ENCODE measurements at places on chromosomes 6 and 20.
A peak's percentile ranks its signal among the peaks of the same experiment; 100 is the strongest.

DNA sequence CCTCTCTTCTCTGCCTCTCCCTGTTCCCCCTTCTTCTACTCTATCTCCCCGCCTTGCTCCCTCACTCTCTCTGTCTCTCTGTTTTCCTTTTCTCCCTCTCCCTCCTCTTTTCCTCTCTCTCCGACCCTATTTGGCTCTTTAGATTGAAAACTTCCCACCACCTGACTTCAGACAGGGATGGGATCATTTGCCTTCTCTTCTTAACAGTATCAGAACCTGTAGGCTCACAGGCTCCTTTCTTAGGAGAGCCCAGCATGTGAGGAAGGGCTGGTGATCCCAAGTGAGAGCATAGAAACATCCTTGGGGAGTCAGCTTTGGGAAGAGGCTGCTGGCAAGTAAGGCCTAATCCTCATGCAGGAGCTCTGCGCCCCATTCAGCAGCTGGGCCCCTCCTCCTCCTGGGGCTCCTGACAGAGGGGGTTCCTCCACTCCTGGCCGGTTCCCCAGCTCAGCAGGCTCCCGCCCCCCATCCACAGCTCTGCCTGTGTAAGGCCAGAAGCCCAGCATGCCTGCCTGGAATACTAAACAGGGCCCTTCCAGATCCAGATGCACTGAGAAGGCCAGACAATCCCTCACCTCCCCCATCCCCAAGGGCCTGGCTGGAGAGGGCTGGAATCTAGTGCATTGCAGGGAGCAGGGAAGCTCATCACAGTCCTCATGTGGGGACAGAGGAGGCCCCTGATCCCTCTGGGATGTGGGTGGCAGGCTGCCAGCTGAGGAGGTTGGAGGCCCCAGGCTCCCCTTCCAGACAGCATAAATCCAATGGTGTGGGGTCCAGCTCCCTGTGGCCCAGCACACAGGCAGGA lies 93.4 kb downstream of the PTPRT start:
- peak; percentile 88 for DNase-seq

- DNase-seq = no peak
Observed at GRCh38 chr20:53208110-53208832, 236.1 kb downstream of the TSHZ2 start.

DNA sequence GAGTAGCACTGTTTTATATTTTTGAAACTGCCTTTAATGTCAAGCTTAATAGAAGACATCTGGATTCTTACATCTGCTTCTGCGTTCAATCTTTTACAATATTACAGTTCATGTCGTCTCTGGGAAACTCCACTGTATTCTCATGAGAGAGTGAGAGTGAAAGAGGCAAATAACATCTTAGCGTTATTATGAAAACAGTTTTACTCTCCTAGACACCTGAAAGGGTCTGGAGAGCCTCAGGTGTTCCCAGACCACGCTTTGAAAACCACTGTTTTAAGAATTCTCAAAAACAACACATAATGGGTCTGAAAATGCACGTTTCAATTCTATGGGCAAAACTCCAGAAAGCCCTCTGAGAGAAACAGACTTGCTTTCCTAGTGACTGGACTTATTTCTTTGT lies 63.3 kb downstream of the ARHGAP18 start:
- DNase-seq = peak; percentile 82

- no peak for DNase-seq
Observed at GRCh38 chr20:34185766-34186620, 55.2 kb upstream of the ASIP start.

DNA sequence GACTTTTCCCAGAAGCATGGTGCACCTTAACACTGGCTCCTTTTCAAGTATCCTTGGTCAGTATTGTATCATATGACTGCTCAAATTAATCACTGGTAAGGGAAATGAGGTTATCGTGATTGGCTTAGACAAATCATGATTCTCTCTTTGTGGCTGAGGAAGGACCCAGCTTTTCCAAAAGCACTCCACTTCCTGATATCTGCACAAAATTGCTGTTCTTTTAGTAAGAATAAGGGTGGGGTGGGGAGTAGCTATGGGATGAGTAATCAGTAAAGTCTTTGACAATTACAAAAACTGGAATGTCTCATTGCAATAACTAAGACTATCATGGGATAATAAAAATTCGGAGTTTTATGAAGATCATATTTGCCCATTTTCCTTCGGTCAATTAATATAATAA lies 9.0 kb upstream of the RIPPLY2 start:
- no peak for DNase-seq

- DNase-seq = no peak
Observed at GRCh38 chr6:151022492-151022891, 157.0 kb downstream of the MTHFD1L start.

- DNase-seq = no peak
Observed at GRCh38 chr20:33719277-33719988, 677 bp downstream of the PXMP4 start.

DNA sequence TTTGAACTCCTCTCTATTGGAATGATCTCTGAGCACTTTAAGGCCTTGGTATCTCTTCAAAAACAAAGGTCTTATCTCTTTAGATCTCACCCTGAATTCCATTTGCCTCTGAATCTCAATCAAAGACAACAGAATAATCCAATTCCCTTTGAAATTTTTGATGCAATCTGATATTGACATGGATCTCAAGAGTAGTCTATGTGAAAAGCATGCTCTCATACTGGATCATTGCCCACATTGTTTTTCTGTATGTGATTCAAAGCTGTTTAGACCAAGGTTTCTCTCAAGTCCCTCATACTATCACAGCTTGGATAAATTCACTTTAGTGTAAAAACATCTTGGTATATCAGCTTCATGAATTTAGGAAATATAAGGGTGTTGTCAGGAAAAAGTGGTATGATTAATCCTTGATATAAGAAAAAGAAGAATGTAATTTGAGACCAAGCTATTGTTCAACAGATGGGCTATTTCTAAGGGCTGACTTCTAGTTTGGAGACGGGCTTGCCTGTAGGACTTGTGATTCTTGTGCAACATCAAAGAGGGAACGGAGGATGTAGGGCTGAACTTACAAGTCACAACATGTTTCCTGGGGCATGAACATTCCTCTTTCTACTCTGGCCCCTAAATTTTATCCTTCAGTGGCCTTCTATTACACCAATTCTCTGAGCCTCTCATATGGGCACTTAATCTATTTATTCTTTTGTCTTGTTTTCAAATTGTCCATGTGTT lies 77.9 kb upstream of the CITED2 start:
- DNase-seq = no peak

- DNase-seq = no peak
Observed at GRCh38 chr6:22716721-22717120, 147.4 kb downstream of the HDGFL1 start.

DNA sequence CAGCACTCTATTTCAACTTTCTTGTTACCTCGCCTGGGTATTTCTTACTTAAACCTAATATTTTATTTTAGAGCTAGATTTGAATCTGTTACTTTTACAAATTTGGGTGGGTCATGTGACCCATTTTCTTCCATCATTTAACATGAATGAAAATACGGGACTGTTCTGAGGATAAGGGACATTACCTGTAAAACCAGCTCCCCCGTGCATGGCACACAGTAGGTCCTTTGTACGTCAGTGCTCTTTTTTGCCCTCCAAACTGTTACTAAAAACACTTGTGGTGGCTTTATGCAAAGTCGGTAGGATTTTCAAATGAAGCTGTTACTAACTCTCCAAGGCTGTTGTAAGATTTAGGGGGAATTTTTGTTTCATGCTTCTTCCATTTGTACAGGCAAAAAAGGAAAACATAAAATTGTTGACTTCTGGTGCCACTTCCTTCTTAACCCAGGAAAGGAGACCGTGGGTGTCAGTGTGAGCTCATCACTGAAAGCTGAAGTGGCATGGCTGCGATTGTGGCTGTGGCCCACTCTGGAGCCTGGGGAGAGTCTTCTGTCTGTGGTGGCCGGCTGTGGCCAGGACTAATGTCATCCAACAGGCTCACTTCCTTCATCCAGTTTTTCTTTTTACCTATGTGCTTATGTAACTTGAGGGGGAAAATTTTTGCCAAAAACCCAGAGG lies 40.2 kb upstream of the PXDC1 start:
- DNase-seq = no peak

GRCh38 chr6:131063028-131063763 lies at the start of gene EPB41L2:
EPB41L2 (minus strand) TSS chr6:131063245; CDS start chr6:130956485, 106,760 bp downstream.
- peak; percentile 89 for DNase-seq

- DNase-seq = no peak
Observed at GRCh38 chr6:90425161-90425641, 128.6 kb upstream of the BACH2 start.

GRCh38 chr6:123909989-123910388 lies 106.3 kb downstream of the NKAIN2 start:
- no peak for DNase-seq

DNA sequence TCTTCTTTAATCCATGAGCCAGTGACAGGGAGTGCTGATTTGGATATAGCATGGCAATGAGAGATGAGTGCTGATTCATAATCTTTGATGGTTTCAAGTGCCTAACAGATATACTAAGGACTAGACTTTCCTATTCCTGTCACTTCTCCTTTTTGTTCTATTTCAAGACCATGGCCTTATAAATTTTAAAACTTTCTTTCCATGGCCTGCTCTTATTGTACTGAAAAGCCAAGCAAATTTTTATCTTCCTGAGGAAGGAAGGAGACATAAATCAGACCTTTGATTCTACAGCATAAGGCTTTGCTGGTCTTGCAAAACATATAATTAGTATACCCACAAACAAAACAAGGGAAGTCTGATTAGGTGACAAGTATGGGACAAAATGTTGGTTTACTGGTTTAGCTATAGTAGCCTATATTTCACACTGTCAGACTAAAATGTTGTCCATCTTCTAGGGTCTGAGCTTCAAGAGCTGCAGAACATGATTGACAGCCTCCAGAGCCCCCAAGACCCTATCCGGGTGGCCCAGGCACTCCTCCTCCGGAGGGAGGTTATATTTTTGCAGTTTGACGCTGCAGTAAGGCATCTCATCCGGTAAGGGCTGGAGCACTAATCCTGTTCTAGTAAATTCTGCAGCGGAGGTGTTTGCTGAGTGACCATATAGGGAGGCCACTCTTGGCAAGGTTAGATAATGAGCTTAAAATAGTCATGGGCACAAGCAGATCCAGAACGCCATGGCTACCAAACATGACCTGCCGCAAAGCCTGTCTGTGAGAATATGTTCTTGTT lies 82.3 kb downstream of the CD164 start:
- no peak for DNase-seq

- DNase-seq = no peak
Observed at GRCh38 chr20:32965581-32966373, 38.5 kb downstream of the SUN5 start.

DNA sequence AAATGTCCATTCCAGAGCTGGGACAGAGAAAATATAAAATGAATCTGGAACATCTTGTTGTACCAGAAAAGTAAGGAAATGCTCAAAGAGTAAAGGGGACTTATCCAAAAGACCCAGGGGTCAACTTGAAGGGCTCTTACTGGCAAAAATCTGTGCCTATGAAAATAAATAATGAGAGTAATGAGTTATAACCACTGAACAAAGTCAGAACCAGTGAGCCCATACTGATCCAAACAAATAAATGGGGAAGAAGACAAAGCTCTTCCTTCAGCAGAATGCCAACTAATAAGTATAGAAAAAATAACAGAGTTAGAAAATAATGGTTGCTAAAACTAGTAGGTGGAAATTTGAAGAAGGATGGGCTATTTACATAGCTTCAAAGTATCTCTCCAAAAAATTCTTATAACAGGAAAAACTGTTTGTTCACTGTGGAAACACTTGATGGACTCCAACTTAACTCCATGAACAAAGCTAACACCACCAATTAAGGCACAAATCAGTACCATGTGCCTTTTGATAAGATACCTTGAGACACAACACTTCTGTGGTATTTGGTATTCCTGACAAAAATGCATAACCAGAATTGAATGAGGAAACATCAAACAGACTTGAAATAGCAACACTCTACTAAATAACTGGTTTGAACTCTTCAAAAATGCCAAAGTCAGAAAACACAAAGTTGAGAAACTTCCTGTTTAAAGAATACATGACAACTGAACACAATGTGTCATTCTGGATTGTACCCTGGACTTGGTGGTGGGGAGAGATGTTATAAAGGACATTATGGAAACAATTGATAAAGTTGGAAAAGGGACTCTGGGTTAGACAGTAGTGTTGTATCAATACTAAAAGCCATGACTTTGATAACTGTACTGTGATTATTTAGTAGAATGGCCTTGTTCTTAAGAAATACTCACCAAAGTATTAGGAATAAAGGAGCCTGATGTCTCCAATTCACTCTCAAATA lies 197.5 kb downstream of the ISM1 start:
- no peak for DNase-seq

DNA sequence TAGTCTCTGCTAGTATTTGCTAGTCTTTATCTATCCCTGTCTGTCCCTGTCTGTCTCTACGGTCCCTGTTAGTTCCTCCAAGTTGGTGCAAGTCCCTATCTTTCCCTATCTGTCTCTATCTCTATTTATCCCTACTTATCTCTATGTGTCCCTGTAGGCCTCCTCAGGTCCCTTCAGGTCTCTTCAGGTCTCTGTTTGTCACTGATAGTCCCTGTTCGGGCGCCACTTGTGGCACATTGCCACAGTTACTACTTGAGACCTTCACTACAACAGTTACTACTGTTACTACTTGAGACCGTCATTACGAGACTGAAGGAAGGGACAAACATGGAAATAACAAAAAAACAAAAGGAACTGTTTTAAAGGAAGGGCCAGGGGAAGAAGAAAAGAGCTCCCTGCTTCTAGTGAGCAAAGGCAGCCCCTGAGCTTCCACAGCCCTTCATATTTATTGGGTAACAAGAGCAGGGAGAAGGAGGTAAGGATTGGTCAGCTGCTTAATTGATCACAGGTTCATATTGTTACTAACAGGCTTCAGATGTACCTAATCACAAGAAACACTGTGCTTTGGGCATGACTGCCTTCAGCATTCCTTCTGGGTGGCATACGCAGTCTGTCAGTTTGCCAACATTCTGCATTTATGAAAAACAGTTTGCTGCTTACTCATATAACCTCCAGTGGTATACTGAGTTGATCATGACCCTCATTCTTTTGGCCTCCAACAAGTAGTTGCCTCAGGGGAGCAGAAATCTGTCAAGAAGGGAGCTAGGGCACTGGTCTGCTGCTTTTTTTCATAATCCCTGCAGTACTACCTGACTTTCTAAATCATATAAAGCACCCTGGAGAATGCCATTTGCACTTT lies 8.4 kb downstream of the EPB41L2 start:
- no peak for DNase-seq

DNA sequence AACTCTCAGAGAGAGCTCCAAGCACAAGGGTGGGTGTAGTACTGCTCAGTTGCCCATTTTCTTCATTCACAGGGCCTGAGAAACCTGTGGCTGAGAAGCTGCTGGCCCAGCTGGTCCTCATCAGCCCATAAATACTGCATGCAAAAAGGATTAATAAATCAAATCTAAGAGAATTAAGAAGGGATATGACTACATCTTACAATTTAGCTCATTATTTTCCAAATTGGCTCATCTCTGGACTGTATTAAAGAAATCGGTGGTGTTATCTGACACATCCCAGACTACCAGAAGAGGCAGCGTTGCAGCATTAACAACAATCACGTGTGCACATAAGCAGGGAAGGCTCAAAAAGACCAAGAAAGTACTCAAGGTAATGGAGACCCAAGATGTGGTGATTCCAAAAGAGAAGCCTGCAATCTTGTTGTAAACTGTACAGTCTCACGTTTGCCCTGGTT lies 90.7 kb downstream of the CD24 start:
- no peak for DNase-seq

GRCh38 chr6:24064106-24064505 lies 61.9 kb upstream of the NRSN1 start:
- DNase-seq = no peak
